Fibroblast of skin of left biceps (primary cell): ENCODE measurements at places on chromosomes 13 and 19.

DNA sequence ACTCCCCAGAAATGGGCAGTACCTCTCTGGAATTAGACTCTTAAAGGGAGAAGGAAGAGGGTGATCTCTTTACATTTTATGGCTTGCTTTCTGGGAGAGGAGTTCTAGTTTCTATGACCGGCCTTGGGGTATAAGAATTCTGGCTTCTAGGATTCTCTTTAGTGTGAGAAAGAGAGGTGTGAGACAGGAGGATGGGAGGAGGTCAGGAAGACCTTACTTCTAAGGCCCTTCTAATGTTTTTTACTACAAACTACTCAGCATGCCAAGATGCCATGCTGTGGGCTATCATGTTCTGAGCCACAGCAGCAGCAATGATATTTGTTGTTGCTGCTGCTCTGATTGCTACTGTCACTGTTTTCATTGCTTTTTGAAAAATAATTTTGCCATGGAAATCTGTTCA is 538.3 kb downstream of the SLITRK6 start:
- no peak for DNase-seq

DNA sequence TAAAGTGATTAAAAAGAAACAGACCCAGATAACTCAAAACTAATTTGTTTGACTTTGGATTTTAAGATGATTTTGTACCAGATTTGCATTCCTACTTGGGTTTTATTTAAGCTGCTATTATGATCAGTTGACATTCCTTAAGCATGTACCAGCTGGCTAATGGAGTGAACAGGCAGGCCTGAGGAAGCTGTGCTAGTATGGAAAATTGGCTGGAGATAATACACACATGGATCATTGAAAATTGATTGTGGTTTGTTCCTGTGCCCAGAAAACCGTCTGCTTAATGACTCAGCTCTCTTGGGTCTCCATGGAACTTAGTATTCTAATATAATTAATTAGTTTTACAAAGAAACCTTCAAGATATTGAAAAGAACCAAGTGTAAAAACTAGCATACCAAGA is 22.6 kb downstream of the POLR1D start:
- DNase-seq, result peak; percentile 84

- DNase-seq, result no peak
These were observed 6.9 kb downstream of the REXO1 start for GRCh38 chr19:1841209-1841924.

- DNase-seq, result no peak
These were observed 46.4 kb upstream of the FAM216B start for GRCh38 chr13:42735010-42735409.

DNA sequence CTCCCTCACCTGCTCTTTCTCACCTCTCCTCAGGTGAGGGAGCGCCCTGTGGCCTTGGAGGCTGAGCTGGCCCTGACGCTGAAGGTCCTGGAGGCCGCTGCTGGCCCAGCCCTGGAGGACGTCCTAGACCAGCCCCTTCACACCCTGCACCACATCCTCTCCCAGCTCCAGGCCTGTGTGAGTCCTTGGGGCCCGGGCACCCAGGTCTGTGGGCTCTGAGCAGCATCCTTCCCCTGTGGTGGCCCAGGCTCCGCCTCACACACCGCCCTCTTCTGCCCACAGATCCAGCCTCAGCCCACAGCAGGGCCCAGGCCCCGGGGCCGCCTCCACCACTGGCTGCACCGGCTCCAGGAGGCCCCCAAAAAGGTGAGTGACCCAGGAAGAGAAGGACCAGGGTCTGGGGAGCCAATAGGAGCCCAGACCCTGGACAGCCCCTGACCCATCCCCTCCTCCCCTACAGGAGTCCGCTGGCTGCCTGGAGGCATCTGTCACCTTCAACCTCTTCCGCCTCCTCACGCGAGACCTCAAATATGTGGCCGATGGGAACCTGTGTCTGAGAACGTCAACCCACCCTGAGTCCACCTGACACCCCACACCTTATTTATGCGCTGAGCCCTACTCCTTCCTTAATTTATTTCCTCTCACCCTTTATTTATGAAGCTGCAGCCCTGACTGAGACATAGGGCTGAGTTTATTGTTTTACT is 1.9 kb downstream of the IFNL1 start:
- no peak for DNase-seq

DNA sequence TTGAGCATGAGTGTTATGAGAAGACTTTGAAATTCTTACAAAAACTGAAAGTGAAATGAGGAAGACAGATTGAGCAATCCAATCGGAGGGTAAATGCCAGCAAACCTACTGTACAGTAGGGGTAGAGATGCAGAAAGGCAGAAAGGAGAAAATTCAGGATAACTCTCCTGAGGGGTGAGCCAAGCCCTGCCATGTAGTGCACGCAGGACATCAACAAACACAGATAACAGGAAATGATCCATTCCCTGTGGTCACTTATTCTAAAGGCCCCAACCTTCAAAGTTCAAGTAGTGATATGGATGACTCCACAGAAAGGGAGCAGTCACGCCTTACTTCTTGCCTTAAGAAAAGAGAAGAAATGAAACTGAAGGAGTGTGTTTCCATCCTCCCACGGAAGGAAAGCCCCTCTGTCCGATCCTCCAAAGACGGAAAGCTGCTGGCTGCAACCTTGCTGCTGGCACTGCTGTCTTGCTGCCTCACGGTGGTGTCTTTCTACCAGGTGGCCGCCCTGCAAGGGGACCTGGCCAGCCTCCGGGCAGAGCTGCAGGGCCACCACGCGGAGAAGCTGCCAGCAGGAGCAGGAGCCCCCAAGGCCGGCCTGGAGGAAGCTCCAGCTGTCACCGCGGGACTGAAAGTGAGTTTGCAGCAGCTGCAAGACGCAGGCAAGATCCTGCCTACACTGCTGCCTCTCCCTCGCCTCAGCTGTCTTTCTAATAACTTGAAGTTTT is at the start of gene TNFSF13B:
TNFSF13B (plus strand) TSS at position 118 of the 728 bp plus-strand sequence; CDS start at position 296, 178 bp downstream.
- no peak for DNase-seq

DNA sequence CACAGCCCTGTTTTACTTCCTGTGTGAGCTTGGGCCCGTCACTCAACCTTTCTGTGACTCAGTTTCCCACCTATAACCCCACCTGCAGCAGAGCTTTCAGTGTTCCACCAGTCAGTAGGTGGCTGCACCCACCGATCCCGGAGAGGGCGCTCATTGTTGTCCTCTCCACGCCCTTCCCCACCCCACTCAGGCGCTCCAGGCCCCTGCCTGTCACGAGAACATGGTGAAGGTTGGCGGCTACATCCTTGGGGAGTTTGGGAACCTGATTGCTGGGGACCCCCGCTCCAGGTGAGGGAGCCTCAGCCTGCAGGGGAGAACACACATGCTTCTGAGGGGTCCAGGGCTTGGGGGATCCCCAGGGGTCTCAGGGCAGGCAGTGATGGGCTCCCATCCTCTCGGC is 12.3 kb downstream of the FUZ start:
- no peak for DNase-seq

- DNase-seq, result peak; percentile 31
These were observed 1.3 kb downstream of the IL11 start for GRCh38 chr19:55368701-55369563.

GRCh38 chr19:8557642-8558238 is 19.5 kb downstream of the MYO1F start:
- no peak for DNase-seq

DNA sequence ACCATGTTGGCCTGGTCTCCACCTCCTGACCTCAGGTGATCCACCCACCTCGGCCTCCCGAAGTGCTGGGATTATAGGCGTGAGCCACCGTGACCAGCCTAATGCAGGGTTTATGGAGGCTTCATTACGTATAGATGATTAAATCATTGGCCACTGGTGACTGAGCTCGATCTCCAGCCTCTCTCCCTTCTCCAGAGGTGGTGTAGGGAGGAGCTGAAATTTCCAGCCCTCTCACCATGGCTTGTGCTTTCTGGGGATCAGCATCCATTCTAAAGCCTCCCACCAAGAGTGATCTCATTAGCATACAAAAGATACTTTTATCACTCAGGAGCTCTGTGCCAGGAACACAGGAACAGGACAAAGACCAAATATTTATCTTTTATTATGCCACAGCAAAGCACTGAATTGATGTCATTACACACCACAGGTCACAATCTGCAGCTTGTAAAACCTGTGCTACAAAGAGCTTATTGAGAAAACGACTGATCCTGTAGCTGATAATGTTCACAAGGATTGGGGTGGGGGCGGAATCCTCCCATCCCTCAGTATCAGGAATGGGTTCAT is 32.4 kb downstream of the RHPN2 start:
- DNase-seq, result no peak

- no peak for DNase-seq
These were observed 6.9 kb downstream of the PEAK3 start for GRCh38 chr19:2274931-2275535.

GRCh38 chr19:1250437-1251260 is 2.3 kb downstream of the MIDN start:
- DNase-seq, result no peak

GRCh38 chr19:54452626-54453025 is 3.6 kb downstream of the LENG8 start:
- no peak for DNase-seq

GRCh38 chr13:99135591-99135990 is 65.1 kb upstream of the UBAC2 start:
- DNase-seq, result no peak

GRCh38 chr19:39927524-39928356 is 6.7 kb downstream of the FCGBP start:
- no peak for DNase-seq

DNA sequence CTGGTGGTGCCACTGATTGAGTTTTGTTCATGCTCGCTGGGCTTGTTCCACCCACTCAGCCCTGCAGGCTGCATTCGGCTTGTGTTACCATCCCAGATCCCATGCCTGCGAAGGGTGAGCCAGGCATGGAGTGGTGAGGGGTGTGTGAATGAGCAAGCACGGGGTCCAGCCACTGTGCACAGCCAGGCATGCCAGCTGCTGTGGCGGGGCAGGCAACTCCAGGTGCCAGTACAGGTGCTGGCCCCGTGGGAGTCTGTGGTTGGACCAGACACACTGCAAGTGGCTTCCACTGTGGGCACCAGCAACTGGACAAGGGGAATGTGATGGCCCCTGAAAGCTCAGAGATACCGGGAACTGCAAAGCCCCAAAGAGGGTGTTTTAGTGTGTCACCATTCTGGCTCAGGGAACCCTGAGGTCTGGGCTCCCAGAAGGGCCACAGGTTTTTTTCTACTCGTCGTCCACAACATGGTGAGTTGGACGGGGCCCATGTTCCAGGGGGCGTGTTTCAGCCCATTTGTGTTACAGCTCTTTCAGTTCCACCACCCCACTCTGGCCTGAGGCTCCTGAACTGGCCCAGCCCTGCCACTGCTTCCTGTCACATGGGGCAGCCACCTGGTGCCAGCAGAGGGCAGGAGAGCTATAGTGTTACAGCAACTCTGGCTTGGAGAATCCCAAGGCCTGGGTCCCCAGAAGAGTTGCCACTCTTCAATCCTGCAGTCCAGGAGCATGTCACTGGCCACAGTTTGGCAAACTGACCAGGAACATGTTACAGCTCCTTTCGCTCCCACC is 217.0 kb upstream of the OBI1 start:
- no peak for DNase-seq
